ENCODE measurements at places on chromosomes 11 and 22.

- DNase-seq: no peak
Measured at GRCh38 chr11:119710417-119710816, 18.6 kb downstream of the NECTIN1 start.

DNA sequence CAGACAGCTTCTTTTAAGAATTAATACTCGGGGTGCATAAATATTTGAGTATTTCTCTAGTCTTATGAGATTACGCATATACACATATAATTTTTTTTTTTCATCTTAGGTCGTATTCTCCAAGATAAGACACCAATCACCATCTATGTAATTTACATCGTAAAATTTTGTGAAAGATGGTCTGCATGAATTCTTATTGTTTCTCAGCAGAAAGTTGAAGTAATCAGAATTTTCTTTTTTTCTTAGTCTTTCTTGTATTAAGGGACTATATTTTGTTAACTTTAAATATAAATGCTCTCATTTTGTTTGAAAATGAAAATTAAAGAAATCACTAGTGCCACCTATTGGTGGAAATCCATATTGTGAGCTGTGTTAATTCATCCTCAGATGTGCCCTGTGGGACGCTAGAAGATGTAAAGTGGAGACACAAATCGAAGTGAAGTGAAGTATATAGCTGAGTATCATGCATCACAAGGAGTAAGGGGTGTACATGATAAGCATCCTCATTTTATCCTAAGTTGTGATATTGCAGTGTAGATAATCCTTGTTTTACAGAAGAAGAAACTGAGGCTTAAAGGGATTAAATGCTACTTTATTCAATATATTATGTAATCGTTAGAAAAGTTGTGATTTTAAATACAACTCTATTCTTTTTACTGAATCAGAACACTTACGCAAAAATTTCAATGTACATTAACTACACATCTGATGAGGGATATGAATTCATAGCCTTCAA lies 2084.3 kb downstream of the LRRC4C start:
- DNase-seq: no peak

DNA sequence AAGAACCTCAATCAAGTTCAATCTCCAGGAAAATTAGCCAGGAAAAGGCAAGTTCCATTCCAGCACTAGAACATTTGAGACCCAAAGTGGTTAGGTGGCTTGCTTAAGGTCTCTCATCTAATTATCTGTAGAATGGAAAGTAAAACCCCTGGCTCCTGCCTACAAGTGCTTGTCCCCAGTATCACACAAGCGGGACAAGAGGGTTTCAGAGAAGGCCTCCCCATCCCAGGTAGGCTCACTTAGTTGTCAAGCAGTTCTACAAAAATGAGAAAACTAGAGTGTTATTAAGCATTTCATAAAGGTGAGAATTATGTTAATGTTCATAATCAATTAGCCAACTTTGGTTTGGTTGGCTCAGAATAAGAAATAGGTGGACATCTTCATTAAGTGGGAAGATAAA lies 5.5 kb downstream of the POU2AF1 start:
- no peak for DNase-seq

GRCh38 chr11:9568854-9569587 lies 4.4 kb upstream of the WEE1 start:
- DNase-seq: peak; percentile 86

DNA sequence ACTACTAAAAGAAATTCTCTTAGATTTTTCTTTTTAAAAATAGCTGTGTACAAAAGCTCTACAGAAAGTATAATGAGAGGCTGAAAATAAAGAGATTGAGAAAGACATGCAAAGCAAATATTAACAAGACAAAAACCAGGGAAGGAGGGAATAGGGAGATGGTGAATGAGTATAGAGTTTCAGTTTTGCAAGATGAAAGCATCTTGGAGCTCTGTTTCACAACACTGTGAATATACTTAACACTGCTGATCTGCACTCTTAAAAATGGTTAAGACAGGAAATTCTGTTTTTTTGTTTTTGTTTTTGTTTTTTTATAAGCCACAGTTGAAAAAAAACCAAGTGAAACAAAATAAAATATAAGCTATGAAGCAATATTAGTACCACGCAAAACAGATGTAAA lies 5.5 kb downstream of the TMEM218 start:
- DNase-seq: no peak

- DNase-seq: no peak
Measured at GRCh38 chr11:44527476-44527875, 38.0 kb upstream of the CD82 start.

- DNase-seq: no peak
Measured at GRCh38 chr11:132177106-132177505, 806.7 kb downstream of the NTM start.

- no peak for DNase-seq
Measured at GRCh38 chr11:130882138-130882551, 34.1 kb downstream of the SNX19 start.

GRCh38 chr22:17628406-17629172 lies at the start of gene ATP6V1E1:
ATP6V1E1 (minus strand) TSS chr22:17628749; CDS start chr22:17628635, 114 bp downstream.
- DNase-seq: peak; percentile 98

DNA sequence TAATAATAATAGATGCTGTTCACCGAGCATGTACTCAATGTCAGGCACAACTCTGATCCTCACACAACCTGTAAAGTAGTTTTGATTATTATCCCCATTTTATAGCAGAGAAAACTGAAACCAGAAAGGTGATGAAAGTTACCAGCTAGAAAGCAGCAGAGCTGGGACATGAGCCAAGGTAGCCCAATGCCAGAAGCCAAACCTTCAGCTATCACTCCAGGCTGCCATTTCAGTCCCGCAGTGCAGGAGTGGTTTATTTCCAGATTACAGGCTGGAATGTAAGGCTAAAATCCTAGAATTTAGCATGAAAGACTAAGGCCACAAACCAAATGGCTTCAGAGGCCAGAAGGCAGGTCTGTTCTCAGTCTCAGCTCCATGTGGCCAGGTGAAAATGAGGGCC lies 108.8 kb downstream of the TENM4 start:
- no peak for DNase-seq

- DNase-seq: no peak
Measured at GRCh38 chr11:61484541-61484940, 24.0 kb upstream of the LRRC10B start.

DNA sequence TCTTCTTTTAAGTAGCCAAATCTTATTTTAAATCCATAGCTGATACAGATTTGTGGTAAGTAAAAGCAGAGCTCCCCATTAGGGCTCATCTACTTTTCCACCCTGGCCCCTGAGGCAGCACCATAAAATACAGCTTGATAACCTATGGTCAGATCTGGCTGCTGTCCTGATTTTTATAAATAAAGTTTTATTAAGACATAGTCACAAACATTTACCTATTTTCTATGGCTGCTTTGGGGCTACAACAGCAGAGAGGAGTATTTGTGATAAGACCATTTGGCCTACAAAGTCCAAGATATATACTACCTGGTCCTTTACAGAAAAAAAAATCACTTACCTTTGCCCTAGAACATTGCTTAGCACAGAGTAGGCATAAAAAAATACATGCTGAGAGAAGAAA lies 200.0 kb upstream of the SEZ6L start:
- DNase-seq: no peak

- DNase-seq: no peak
Measured at GRCh38 chr11:129828301-129828836, 12.7 kb downstream of the TMEM45B start.

- DNase-seq: peak; percentile 50
Measured at GRCh38 chr11:125123947-125124617, 12.7 kb upstream of the TMEM218 start.

DNA sequence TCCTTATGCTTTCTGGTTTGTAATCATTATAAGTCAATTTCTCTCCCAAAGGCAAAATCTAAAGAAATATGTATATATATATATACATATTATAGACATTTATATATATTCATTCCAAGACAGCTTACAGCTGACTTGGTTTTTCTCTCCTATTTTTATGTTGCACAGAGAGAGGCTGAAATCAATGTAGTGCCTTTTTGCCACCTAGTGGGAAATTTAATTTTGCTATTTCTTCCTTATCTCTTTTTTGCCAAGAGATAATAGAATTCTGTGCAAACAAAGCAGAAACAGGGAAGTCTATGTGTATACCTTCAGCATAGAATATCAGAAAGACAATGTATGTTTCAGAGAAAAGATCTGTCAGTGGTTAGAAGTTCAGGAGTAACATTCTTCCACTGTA lies 186.0 kb upstream of the ANO5 start:
- no peak for DNase-seq

- no peak for DNase-seq
Measured at GRCh38 chr11:92717240-92717639, 252.2 kb upstream of the MTNR1B start.

- DNase-seq: no peak
Measured at GRCh38 chr11:123132881-123133280, 62.2 kb downstream of the CLMP start.

DNA sequence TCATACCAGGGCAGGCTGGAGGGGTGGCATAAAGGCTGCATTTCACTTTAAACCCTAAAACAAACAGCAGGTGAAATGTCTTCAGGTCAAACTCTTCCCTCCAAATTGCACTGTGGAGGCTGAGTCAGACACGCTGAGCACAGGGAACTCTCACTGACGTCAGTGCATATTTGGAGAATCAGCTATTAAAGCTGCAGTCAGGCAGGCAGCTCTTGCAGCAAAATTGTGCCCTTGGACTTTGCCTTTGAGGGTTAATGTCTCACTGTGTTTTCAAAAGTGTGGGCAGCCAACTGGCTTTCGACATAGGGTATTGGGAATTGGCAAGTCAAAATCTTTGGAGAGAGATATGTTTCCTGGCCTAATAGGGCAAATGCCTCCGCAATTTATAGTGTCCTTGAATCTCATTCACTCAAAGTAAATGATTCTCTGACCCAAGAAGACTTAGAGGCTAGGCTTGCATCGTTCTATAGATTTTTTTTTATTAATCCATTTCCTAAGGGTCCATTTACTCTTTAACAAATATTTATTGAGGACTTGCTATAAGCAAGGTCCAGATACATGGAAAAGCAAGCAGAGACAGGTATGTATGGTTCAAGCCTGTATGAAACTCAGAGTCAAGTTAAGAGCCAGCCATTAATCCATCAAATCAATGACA lies 27.7 kb upstream of the SMCO4 start:
- peak; percentile 41 for DNase-seq

- no peak for DNase-seq
Measured at GRCh38 chr11:115183830-115184229, 320.4 kb downstream of the CADM1 start.

GRCh38 chr11:87967459-87967858 lies 207.8 kb downstream of the RAB38 start:
- no peak for DNase-seq

DNA sequence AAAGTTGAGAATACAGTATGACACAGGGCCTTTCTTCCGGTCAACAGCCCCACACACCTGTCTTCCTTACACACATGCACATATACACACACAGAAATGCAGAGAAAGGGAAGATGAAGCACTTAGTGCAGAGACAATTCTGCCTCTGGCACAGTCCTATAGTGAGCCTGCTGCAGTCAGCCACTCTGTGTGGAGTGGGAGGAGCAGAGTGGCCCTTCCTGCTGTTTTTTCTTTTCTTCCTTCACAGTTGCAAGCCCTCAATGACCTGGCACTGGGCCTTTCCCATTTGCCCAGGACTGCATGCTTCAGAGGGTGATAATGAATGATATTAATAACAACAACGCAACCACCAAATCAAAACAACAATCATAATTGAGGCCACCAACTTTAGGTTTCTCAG lies 527.0 kb upstream of the B3GAT1 start:
- no peak for DNase-seq

- DNase-seq: no peak
Measured at GRCh38 chr22:32932176-32932575, 126.0 kb downstream of the SYN3 start.

DNA sequence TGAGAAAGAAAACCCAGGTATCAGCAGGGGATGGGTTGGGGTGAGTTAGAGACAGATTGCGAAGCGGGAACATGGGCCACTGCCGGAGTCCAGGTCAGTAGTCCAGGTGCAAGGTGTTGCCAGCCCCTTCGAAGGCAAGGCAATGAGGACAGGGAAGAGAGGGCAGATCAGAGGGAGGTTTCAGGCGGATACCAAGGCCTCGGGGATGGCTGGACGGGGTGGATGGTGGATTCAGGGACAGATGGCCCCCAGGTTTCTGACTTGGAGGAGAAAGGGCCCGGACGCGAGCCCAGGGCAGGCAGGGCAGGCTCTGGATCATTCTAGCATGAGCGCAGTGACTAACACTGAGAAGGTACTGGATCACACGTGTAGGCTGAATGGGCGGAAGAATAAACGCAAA lies 25.4 kb upstream of the IGSF9B start:
- no peak for DNase-seq

- peak; percentile 41 for DNase-seq
Measured at GRCh38 chr22:38314933-38315822, 2.1 kb downstream of the CSNK1E start.

DNA sequence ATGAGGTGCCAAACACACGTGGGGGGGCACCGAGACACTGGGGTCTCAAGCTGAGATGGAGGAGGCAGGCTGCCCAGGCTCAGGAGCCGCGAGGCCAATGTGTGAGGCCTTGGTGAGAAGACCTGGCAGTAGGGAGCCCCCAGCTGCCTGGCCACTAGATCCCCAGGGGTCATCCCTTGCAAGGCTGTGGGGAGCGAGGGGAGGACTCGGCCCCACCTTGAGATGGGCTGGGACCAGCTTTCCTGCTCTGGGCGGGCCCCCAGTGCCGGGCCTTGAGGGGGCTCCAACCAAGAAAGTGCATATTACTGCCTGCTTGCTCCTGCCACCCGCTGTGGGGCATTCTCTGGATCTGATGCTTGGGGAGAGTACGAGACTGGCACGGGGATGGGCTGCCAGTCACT lies 107.0 kb downstream of the CTTN start:
- no peak for DNase-seq

DNA sequence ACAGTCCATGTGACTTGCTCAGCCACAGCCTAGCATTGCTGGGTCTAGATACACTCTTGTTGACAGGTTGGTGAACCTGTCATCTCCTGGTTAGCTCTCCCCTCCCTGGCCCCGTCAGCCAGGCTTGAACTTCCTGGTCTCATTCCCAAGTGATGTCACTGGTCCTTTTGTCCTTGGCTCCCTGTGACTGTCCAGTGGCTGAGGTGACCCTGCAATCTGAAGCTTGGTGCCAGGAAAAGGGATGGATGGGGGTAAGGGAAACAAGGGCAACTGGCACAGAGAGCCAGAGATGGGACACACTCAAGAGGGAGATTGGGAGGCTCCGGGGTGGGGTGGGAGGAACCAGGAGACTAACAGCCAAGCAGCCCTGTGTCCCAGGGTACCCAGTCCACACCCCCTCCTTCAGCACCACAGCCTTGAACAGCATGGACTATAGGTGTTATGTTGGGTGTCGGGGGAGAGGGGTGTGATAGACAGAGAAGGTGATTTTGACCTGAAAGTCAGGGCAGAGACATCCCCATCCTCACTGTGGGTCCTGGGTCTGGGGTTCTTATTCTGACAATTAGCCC lies 63.8 kb upstream of the THY1 start:
- DNase-seq: no peak

GRCh38 chr22:24553597-24554312 lies 1.2 kb downstream of the GUCD1 start:
- peak; percentile 29 for DNase-seq

- DNase-seq: no peak
Measured at GRCh38 chr22:26565181-26565580, 24.8 kb downstream of the TPST2 start.

- no peak for DNase-seq
Measured at GRCh38 chr11:61155741-61156140, 5.5 kb downstream of the VPS37C start.

- no peak for DNase-seq
Measured at GRCh38 chr22:21631025-21631424, 1.2 kb upstream of the YDJC start.

- DNase-seq: no peak
Measured at GRCh38 chr11:3225826-3226750, 6.1 kb downstream of the MRGPRE start.

- no peak for DNase-seq
Measured at GRCh38 chr11:134742224-134742612, 330.2 kb upstream of the B3GAT1 start.

- DNase-seq: no peak
Measured at GRCh38 chr11:22554221-22554620, 71.4 kb downstream of the FANCF start.

Data from transverse colon (tissue), 4 donors.